ENCODE measurements at places on chromosomes 7 and 10. TPM values are rescaled to one million over a fixed set of nuclear protein-coding genes. Genes with fewer than 3 reads are reported as not detected.

DNA sequence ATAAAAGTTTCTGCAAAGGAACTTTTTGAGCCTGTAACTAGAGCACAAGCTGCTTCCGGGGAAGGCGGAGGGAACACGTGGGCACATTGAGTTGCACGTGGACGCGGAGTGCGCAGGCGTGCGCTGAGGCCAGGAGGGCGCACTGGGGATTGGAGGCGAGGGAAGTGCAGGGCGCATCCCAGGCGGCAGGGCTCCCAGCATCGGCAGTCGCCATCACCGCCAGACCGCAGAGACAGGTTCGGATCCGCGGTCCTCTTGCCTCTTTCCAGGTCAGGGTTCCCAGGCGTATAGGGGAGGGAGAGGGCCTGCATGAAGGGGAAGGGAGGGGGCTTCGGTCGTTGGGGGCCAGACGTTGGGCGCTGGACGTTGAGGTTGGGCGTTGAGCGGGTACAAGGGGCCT, at the start of gene TDRD1:
TDRD1 (plus strand) TSS at position 206 of the 400 bp plus-strand sequence. CDS start 8,479 bp downstream, outside the sequence.
- no peak for DNase-seq

GRCh38 chr10:30373596-30374327, 24.7 kb upstream of the MTPAP start:
- no peak for DNase-seq

GRCh38 chr7:135335628-135336139, 102.0 kb downstream of the STRA8 start:
- peak; percentile 94 for DNase-seq

DNA sequence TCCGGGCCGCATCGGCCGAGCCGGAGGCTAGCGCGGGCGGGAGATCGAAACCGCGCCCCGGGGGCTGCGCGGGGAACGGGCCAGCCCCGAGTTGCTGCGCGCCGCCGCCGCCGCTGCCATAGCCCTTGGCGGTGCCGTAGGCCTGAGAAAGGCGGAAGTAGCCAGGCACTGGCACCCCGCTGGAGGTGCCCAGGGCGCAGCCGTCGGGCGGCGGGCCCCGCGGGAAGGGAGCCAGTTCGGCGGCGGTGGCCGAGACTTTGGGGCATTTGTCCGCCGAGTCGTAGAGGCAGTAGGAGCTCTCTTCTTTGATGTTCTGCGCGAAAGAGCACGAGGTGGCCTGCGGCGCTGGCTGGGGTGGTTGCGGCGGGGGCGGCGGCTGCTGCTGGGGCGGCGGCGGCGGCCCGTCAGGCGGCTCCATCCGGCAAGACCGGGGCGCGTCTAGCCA, 587 bp downstream of the HOXA10 start:
- no peak for DNase-seq

The OPALIN gene
- not detected for total RNA-seq

- no peak for DNase-seq
Measured at GRCh38 chr7:137985253-137985896, 16.5 kb downstream of the CREB3L2 start.

GRCh38 chr7:45709168-45710042, 135.2 kb downstream of the ADCY1 start:
- peak; percentile 21 for DNase-seq

The OGDHL gene
- 35.4 TPM for total RNA-seq

GRCh38 chr10:24096281-24096680, 112.7 kb upstream of the KIAA1217 start:
- no peak for DNase-seq

DNA sequence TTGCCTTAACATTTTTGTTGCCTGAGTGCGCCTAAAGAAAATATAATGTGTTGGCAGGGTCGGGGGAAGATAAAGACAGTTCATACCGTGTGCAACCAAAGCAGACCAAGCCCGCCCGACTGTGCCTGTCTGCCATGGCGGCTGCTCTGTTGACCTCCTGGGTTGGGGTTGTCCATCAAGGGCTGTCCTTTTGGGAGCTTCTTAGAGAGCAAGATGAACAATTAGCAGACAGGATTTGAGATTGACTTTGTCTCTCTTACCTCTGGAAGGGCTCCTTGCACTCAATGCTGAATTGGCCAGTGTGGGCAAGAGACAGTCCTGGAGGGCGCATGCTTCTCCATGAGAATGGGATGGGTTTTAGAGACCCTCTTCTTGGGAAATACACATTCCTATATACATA, 319.6 kb downstream of the GLRX3 start:
- no peak for DNase-seq

The NPFFR1 gene
- not detected for total RNA-seq

DNA sequence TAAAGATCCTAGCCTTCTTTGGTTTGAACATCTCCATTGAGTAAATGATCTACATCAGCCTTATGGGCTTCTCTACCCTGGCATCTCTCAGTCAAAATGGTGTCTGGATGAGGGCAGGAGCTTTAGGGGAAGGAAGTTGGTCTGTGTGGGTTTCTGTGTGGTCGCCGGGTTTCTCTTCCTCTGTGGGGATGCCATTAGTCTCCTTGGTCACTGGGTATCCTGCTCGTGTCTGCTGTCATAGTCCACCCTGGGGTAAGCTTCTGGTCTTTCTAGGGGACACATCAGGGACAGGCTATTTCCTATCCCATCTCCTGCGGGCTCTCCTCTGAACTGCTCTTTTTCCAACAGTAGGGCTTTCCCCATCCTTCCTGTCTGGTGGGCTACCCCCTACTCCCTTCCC, 150.3 kb upstream of the NPY start:
- DNase-seq = no peak

DNA sequence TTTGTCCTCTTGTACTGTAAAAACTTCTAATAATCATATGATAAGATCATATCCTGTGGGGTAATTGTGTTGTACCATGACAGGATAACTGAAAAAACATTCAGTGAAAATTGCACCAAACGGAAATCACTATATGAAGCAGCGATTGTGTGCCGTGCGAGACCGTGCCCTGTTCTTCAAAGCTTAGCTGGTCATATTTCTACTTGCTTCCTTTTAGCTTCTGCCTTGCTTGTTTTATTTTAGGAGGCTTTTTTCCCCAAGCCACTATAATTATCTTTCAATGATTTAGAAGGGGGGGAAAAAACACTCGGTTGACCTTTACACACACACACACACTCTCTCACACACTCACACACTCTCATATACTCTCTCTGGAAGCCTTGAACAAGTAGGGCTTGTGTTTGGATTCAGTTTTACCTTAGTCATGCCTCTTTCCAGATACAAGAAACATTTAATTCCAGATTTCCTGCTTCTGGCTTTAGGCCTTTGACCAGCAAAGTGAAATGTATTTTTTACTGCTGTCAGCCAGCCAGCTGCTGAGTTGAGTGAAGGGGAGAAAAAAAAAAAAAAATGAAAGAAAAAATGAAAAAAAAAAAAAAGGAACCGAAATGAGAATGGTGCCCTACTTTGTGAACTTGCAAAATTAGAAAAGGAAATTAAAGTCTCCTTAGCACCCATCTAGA, 181.4 kb downstream of the ARID5B start:
- peak; percentile 3 for DNase-seq

- no peak for DNase-seq
Measured at GRCh38 chr7:12637819-12638592, 49.4 kb upstream of the ARL4A start.

DNA sequence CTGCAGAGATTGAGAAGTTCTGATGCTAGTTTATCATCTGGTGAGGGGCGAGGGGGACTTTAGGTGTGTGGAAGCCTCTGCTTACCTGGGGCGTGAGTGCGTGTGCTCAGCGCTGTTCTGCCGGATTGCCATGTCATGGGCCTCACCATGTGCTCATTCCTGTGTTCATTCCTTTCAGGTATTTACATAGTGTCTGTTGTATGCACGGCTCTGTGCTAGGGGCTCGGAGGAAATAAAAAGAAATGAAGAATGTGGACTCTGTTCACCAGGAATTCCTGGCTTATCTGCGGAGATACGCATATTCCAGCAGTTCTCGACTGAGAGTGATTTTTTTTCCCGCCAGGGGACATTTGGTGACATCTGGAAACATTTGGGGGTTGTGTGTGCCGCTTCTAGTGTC, 152.0 kb downstream of the CAMK1D start:
- peak; percentile 5 for DNase-seq

The TMEM72 gene
- total RNA-seq = 1.3 TPM

The PRXL2A gene
- 61.8 TPM for total RNA-seq

GRCh38 chr10:34489973-34490745, 324.9 kb downstream of the PARD3 start:
- peak; percentile 52 for DNase-seq

GRCh38 chr10:97020452-97021400, 165.0 kb downstream of the SLIT1 start:
- DNase-seq = no peak

The ZNF775 gene
- 31.7 TPM for total RNA-seq

DNA sequence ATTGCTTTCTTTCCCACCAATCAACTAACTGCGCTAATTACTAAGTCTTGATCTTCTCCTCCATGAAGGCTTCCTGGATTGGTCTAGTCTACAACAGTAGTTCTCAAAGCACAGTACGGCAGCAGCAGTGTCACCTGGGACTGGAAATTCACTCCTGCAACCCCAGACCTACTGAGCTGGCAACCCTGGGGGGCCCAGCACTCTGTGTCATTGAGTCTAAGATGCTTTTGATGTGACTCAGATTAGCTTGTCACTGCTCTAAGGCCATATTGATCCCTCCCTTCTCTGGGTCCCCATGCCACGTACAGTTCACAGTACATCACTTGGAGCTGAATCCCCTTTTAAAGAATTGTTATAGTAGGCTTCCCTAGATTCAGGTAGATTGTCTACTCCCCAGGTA, 65.7 kb upstream of the KMT2C start:
- no peak for DNase-seq

The CASTOR2 gene
- 39.6 TPM for total RNA-seq

- DNase-seq = no peak
Measured at GRCh38 chr7:77335581-77335980, 80.6 kb downstream of the GSAP start.

- no peak for DNase-seq
Measured at GRCh38 chr10:70376436-70377378, 5.7 kb downstream of the LRRC20 start.

The AGR3 gene
- not detected for total RNA-seq

The LAMB1 gene
- 32.8 TPM for total RNA-seq

The RBM28 gene
- 26.4 TPM for total RNA-seq

The GPER1 gene
- total RNA-seq = 5.2 TPM

The AKR1C4 gene
- total RNA-seq = not detected

The IL6 gene
- not detected for total RNA-seq

- no peak for DNase-seq
Measured at GRCh38 chr7:11104578-11104977, 130.9 kb downstream of the PHF14 start.

DNA sequence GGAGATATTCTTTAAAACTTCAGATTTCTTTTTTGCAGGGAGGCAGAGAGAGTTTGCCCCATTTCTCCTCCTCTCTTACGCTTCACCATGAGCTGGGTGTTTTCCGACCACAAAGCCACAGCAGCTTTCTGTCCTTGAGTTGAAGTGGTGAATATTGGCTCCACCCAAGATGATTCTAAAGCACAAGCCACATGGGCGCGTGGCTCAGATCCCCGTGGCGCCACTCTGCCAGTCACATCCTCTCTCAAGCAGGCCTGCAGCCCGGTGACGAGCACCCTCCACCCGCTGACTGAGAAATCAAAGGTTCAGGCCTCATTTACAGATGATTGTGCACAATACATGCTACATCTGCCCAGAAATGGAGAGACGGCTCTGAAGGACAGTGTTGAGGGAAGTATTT, 27.6 kb upstream of the RNF32 start:
- no peak for DNase-seq

The SLC29A3 gene
- 3.5 TPM for total RNA-seq

DNA sequence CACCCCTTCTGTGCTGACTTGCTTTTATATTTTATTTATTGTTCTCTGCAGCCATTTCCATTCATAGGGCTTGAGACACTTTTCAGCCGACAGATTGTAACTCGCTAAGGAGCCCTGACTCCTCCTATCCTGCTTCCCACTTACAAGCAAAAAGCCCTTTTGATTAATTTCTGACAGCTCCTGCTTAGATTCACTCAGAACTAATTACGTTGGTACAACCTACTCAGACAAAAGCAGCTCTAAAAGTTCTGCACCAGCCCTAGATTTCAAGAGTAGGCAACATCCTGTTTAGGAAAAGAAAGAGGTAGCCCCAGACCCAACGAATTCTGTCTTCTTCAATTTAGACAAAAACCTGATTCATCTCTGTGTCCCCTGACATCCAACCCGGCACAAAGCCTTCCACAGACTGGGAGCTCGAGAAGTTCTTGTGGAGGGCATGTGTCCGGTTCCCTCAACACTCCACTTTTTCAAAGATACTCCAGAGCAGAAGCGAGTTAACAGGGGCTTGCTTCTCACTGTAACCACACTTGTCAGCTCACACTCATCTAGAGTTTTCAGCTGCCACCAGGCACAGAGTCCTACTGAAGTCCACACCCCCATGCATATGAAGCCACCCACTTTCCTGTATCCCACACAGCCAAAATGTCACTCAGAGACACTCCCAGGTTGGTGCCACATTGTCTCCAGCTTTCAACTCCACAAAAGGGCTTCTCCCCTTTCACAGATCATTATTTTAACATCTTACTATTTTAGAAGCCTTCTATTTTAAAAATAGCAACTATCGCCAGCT, 113.6 kb upstream of the NFE2L3 start:
- DNase-seq = peak; percentile 78

DNA sequence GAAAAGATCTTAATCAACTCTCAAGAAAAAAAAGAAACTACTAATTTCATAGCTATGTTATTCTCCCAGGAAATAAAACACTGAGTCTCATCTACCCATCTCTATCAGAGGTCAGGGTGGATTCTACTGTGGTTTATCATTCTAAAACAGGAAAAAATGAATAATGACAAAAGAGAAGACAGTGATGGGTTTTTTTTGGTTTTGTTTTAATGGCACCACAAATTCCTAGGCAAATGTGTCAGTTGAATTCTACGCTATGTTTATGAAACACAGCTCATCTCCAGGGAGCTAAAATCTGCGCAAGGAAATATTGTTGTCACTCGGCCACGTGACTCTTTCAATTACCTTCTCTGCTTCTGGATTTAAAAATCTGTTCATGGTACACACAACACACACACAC, 393.4 kb upstream of the SORCS1 start:
- no peak for DNase-seq

DNA sequence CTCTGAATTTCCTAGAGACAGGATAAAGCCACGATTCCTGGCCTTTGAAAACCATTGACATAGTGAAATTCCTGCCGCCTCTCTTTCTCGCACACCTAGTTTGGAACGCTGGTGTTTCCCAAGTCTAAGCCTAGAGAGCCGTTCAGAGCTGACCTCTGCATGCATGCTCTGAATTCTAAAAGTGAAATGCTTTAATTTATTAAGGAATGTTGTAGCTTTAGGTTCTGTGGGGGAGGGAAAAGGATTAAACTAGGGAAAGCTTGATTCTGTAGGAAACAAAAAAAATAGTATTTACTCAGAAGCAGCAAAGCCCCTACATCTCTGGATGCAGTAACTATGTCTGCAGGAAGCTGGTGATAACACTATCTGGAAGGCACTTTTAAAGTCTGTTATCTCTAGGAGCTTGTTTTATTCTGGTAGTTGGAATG, 27.3 kb downstream of the PFKP start:
- peak; percentile 51 for DNase-seq

The DGKB gene
- total RNA-seq = 0.86 TPM

- peak; percentile 32 for DNase-seq
Measured at GRCh38 chr10:88791924-88792323, 10.6 kb upstream of the LIPM start.

- no peak for DNase-seq
Measured at GRCh38 chr7:1288390-1288995, 55.8 kb downstream of the UNCX start.

Measured in cardiac muscle cell (in vitro differentiated cells and primary cell).